ENCODE measurements at places on chromosomes 2 and 18. TPM values are rescaled to one million over a fixed set of nuclear protein-coding genes. Genes with fewer than 3 reads are reported as not detected.
A peak's percentile ranks its signal among the peaks of the same experiment; 100 is the strongest.

The TIGD1 gene
- total RNA-seq, result 2.0 TPM

DNA sequence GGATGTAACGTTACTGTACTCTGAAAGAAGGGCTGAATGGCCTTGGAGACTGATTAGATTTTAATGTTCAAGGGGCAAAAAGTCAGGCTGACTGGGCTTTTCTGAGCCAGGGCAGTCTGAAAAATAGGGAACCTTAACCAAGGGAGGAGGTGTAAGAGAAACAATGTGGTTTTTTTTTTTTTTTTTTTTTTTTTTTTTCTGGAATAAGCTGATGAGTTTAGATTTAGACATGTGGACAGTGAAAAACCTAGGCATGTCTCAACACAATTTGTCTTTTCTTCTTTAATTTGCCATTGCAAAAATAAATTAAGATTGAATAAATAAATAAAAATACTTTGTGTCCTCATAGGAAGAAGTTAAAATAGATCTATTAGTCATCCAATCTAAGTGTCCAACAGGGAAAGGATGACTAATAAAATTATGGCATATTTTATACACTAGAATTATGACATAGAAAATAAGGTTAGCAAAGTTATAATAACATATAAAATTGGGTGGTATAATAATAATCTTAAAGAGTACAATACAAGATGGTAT is 237.6 kb upstream of the TRIB2 start:
- DNase-seq, result no peak

GRCh38 chr2:231464576-231465540 is 574 bp upstream of the NCL start:
- peak; percentile 99 for DNase-seq

The ALKAL2 gene
- 1.1 TPM for total RNA-seq

GRCh38 chr2:152588998-152589397 is 128.3 kb downstream of the PRPF40A start:
- DNase-seq, result no peak

- no peak for DNase-seq
Observed at GRCh38 chr2:86790676-86791572, at the start of gene CD8A. Gene CD8A (minus strand): TSS chr2:86790913. CDS start chr2:86790825, 88 bp downstream.

DNA sequence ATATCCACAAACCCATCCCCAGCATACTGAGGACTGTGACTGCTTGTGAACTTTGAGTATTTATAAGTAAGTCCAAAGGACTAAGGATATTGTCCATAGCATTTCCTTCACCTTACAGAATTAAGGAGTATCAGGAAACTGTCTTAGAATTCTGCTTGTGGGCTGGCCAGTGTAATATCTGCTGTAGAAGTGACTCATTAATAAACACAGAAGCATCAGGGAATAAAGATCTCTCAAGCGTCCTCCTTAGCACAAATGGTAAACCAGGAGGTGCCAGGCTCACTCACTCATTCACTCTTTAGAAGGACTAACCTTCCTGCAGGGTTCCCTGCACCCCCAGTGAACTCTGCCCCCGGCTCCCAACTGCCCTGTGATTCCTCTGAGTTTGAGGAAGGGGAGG is 31.0 kb downstream of the CCDC68 start:
- no peak for DNase-seq

The NUP35 gene
- 5.0 TPM for total RNA-seq

DNA sequence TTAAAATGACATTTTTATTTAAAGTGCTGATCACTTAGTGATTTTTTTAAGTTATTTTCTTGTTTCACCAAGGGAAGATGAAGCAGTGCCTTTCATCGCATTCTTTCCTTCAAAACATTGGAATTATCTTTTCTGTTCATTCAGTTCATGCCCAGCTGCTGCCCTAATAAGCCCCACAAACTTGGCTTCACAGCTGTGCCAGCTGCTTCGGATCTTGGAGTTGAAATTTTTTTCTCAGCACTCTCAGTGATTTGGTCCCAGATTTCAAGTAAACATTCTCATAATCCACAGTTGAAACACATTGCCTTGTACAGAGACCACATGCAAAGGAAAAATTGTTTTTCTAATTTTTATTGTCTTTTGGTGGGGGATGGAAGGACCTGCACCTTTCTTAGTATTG is 353.3 kb upstream of the LRP1B start:
- DNase-seq, result no peak

- peak; percentile 75 for DNase-seq
Observed at GRCh38 chr2:241965931-241966412, 96.4 kb downstream of the RTP5 start.

- no peak for DNase-seq
Observed at GRCh38 chr2:224022486-224022885, 16.6 kb downstream of the SERPINE2 start.

Measured in right atrium auricular region (tissue), 2 donors.